ENCODE measurements at places on chromosomes 3 and 15.

DNA sequence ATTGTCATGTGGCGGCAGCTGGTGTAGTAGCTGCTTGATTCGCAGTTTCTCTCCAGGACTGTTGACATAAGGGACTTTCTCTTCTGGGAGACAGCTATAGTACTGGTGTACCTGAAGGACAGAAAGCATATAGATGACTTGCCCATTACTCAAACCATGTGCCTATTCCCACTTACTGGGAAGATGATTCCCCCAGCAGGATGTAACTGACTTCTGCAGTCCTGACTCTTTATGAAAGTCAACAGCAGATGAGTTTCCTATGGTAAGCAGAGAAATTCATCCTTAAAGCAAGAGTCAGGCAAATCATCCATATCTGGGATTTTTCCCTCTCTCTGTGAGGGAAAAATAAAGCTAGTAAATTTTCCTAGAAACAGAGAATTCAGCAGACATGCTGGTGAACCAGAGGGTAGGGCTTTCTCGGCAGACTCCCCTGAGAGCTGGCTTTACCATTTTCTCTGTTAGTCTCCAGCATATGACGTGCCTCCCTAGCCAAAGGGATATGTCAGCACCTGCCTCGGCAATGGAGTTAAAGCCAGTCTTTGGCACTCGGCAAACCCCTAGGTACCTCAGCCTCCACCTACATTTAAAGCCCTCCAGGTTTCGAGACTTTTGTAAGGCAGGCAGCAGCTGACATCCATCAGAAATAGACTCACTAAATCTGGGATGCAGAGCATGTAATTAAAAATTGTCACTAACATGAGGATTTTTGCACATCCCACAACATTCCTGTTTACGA lies 62.1 kb downstream of the PRICKLE2 start:
- DNase-seq = no peak

- DNase-seq = peak; percentile 63
Measured at GRCh38 chr3:194573680-194574437, 59.4 kb downstream of the TMEM44 start.

GRCh38 chr3:133230195-133230594 lies 169.7 kb upstream of the BFSP2 start:
- DNase-seq = no peak

- DNase-seq = no peak
Measured at GRCh38 chr15:56931639-56932508, 13.4 kb downstream of the TCF12 start.

DNA sequence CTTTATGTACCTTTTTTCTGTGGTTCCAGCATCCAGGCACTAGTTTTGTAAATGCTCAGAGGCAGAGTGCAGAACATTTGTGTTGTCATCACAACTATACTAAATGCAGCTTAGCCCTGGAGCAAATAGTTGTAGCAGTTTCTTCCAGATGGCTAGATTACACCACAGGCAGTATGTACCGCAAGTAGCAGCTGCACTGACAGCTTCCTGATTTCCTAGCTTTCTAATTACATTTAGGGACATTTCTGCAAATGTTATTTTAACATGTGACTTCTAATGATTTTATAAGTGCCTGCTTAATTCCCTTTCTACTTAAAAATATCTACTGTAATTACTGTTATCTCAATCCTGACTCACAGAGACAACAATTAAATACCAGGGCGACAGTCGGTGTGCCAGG lies 106.5 kb downstream of the NR2E3 start:
- no peak for DNase-seq

DNA sequence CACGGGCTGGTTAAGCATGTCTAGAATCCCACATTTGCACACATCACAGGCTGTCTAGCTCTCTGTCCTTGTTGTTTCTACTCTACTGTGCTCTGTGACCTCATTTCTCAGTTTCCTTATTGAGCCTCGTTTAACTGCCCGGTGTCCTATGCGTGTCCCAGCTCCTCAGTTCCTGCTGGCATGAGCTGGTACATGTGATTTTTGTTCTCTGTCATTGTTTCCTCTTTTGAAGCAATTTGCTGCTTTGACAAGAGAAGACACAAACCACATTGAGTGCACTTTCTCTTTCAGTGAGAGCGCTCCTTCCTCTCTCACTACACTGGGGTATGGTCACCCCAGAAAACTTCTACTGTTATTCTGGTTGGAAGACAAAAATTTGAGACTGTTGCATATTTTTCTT lies 563.5 kb downstream of the PDCD6IP start:
- DNase-seq = no peak

GRCh38 chr15:98953000-98953787 lies 54.4 kb downstream of the PGPEP1L start:
- no peak for DNase-seq

- DNase-seq = peak; percentile 67
Measured at GRCh38 chr3:30768703-30769550, 125.5 kb downstream of the GADL1 start.

GRCh38 chr15:31483053-31483985 lies 156.7 kb downstream of the KLF13 start:
- DNase-seq = no peak

DNA sequence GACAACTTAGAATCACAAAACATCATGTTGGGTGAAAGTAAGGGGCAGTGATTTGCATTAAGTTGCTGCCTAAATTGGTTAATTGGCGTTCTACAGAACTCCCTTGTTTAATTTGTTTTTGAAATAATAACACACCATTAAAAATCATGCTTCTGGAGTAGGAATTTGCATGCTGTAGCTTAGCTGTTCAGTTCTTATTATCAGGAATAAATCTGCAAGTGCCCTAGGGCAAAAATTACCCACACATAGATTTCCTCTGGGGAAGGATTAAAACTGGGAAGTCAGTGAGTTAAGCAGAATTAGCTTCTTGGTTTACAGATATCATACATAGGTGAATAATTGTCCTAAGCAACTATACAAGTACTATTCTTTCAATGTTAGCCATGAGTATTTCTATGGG lies 381.6 kb upstream of the NAALADL2 start:
- DNase-seq = no peak
